ENCODE measurements at places on chromosomes 2 and 18. TPM values are rescaled to one million over a fixed set of nuclear protein-coding genes. Genes with fewer than 3 reads are reported as not detected.
A peak's percentile ranks its signal among the peaks of the same experiment; 100 is the strongest.

DNA sequence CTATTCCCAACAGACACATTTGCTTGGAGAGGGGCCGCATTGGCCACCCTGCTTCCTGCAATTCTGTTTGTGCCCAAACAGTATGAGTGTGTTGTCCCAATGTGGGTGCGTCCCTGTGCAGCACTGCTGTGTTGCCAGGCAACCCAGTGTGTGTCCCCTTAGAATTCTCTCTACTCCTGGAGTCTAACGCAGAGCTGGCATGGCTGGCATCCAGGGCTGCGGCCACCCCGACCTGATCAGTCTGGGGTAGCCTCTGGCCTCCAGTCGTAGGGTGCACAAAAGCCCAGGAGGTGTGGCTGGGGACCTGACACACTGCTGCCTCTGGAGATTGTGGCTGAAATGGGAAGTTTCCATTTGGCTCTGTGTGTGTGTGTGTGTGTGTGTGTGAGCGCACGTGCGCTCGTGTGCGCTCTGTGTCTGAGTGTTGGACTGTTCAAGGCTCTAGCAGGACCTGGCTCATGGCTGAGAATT lies 48.0 kb downstream of the TEX44 start:
- no peak for DNase-seq

GRCh38 chr2:159640176-159640575 lies 23.8 kb upstream of the BAZ2B start:
- no peak for DNase-seq

DNA sequence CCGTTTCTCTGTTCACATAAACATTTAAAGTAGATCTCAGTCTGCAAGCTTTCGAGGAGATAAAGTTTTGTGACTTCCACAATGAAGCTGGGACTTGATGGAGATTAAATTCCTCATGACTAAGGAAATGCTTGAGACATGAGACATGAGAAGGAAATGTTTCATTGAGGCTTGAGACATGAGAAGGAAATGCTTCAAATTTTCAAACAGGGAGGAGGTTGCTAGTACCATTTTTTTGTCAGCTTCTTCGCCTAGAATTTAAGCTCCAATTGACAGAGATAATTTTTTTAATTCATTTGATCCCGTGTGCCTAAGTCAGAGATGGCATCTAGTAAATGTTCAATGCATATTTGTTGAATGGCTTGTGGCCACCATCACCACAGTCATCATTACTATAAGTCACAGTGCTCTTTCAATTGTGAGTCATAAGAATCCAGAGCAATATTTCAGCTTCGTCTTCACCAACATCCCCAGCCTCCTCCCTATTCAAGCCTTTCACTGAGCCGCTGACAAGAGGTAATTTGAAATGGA lies 543 bp upstream of the MARCHF4 start:
- DNase-seq: no peak

DNA sequence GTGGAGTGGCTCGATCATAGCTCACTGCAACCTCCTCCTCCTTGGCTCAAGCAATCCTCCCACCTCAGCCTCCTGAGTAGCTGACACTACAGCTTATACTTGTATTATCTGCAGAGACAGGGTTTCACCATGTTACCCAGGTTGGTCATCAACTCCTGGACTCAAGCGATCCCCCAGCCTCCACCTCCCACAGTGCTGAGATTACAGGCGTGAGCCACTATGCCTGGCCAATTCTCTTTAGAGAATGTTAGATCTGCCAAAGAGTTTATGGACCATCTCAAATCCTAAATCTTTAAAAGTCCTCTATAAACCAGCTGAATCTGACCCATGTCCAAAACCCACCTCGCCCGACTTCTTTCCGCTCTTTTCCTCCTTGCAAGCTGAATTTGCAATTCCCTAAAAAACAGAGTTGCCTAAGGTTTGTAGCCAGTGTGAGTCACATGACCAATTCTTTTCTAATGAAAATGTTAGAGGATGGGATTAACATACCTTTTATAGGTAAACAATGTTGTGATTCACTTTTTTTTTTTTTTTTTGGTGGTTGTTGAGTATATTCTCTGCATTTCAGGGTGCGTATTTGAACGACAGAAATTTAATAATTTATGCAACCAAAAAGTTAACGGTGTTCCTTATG lies 2.4 kb upstream of the PMAIP1 start:
- DNase-seq: no peak

DNA sequence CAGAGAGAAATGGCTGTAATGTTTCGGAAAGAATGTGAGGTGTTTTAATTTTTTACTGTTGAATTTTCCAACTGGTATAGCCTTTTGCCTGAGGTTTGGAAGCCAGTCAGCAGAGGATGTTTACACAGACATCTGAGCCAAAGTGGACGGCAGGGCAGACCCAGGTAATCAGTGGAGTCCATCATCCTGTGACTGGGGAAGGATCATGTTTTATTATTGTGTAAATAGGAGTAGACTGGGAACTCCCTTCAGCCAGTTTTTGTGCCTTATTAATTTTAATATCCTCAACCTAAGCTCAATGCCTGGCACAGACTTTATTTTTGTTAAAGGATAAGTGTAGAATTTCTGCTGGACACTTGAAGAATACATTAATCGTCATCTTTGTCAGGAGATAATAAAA lies 142.0 kb upstream of the GAREM1 start:
- no peak for DNase-seq

DNA sequence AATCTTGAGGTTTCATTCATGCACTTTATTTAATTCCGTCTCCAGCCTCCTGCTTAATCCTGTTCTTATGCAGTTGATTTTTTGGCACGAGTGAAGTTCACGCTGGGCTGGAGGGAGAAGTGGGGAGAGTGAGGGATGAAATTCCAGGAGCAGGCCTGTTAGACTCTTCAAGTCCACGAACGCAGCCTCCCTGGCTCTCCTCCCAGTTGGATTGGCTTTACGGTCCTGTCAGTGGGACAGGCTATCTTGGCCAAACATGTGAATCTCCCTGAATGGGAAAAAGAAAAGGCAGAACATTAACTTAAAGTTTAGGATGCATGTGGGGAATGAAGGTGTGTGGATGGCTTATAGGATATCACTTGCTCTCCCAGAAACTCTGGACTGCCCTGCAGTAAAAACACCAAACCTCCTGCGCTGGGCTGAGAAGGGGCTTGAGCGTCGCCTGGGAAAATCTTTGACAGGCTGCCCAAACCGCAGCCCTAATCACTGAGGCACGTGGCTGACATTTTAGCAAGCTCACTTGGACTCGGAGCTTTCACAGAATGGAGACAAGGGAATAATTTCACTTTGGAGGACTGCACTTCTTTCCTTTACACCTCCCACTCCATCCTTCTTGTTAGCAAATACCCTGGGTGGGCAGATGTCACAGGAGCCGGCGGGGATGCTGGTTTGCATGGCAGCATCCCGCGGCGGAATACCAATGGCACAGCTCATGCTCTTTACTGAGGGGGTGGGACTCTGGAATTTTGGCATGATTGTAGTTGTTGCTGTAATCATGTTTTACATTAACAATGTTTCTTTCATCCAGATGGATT lies 93.9 kb downstream of the ACKR3 start:
- DNase-seq: no peak

DNA sequence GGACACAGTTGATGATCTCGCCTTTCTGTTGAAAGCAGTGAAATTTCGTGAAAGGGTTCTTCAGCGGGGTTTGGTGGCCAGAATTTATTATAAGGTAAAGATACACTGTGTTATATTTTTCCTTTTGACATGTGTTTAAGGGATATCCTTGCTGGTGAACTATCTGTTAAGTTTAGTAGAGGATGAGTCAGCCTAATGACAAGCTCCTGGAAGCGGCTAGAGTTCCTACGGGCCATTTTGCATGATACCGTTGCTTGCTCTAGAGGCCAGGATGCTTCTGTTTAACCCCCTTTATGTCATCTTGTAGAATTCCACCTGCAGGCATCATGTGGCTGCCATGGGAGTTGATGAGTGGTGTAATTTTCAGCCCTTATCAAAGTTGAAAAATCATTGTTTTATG lies 124.8 kb upstream of the BCL2L11 start:
- no peak for DNase-seq

GRCh38 chr18:44733069-44733753 lies 52.5 kb downstream of the SETBP1 start:
- peak; percentile 52 for DNase-seq

GRCh38 chr2:170680172-170680941 lies 34.8 kb upstream of the SP5 start:
- no peak for DNase-seq

GRCh38 chr18:35324926-35325655 lies 19.1 kb downstream of the ZNF24 start:
- DNase-seq: no peak

DNA sequence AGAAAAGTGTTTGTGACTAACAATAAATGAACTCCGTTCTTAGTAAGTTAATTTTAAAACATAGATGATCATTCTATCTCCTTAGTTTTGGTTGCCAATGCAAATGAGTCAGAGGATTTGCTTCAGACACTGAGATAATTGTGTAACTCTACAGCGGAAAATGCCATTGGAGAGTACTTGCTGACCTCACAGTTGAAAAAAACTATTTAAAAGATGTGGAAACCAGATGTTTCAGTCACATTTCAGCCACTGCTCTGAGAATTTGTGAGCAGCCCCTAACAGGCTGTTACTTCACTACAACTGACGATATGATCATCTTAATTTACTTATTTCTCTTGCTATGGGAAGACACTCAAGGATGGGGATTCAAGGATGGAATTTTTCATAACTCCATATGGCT lies at the start of gene TNFAIP6:
Gene TNFAIP6 (plus strand): TSS at position 234 of the 400 bp plus-strand sequence. CDS start 75 bp downstream, at position 309.
- no peak for DNase-seq

GRCh38 chr2:37205689-37206341 lies 9.5 kb downstream of the CEBPZOS start:
- no peak for DNase-seq

- no peak for DNase-seq
These were observed 118.1 kb upstream of the GCFC2 start for GRCh38 chr2:75828826-75829225.

DNA sequence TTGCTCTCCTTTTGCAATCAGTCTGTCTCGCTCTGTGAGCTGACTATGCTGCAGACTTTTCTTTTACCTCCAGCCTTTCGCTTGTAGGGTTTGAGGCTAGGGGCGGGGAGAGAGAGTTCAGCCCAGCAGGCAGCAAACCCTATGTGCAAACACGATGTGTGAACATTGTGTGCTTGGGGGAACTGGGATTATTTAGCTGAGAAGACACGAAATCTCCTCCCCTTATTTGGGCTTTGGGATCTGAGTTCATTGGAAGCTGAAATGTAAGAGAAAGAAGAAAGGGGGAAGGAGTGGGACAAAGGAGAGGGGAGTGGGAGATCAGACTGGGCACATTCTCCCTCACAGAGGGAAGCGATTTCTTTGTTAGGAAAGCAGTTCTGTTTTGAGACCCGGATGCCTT lies 189.6 kb upstream of the TNP1 start:
- no peak for DNase-seq

DNA sequence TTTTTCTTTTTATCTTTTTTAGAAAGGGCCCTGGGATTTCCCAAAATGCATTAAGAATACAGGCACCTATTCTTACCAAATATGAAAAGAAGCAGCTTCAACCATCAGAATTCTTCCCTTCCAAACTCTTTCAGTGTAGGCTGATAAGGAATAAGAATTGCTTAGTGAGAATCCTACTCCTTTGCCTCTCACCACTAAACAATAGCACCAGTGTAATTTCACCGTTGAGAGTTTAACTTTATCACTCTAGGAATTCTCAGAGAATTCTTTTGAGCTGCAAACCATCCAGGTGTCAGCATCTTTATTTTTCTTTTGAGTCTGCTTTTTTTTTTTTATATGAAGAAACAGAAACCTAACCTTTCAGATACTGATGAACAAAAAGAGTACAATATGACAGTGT lies 194.9 kb downstream of the RIT2 start:
- DNase-seq: no peak

DNA sequence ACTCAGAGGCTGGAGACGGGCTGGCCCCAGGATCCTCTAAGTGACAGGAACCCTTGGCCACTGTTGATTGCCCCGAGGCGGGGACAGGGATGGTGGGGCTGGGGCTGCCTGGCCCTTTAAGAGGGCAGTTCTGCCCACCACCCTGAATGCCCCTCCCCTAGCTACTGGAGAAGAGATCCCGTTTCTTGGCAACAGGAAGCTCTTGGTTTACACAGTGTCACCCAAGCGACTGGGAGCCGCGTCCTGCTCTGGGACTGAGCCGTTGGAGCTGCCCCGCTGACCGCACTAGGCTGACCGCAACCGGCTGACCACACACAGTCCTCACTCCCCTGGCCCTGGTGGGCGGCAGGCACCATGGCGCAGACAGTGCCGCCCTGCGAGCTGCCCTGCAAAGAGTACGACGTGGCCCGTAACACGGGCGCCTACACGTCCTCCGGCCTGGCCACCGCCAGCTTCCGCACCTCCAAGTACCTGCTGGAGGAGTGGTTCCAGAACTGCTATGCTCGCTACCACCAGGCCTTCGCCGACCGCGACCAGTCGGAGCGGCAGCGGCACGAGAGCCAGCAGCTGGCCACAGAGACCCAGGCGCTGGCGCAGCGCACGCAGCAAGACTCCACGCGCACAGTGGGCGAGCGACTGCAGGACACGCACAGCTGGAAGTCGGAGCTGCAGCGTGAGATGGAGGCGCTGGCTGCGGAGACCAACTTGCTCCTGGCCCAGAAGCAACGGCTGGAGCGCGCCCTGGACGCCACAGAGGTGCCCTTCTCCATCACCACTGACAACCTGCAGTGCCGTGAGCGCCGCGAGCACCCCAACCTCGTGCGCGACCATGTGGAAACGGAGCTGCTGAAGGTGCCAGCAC lies at the start of gene TEKT4:
Gene TEKT4 (plus strand): TSS at position 205 of the 862 bp plus-strand sequence. CDS start 150 bp downstream, at position 355.
- DNase-seq: no peak

- DNase-seq: no peak
These were observed 56.7 kb downstream of the SPTBN1 start for GRCh38 chr2:54512663-54513362.

GRCh38 chr2:8539743-8540551 lies 141.9 kb upstream of the ID2 start:
- DNase-seq: no peak

GRCh38 chr2:168519534-168520308 lies 63.6 kb downstream of the CERS6 start:
- no peak for DNase-seq

- DNase-seq: no peak
These were observed 14.8 kb downstream of the PLEKHM3 start for GRCh38 chr2:208010506-208010905.

DNA sequence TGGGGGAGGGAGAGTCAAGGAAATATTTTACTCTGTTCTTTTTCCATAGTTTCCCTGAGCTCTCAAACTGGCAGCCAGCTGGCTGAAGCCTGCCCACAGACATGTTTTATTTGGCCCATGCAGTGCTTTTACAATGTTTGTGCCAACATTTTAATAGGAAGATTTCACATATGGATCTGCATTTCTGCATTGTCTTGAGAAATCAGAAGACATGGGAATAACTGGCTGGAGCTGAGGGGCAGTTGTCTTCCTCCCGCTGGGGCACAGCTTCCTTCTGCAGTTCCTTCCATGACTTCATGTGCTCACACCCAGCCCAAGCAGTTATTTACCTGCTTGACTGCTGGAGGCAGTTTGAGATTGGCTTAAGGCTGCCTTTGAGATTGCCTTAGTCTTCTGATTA lies 74.4 kb downstream of the PLCL1 start:
- DNase-seq: no peak

The BOLA3 gene
- 135 TPM for total RNA-seq

The ACKR3 gene
- total RNA-seq: 3.4 TPM

The EFEMP1 gene
- total RNA-seq: not detected

The PFN4 gene
- total RNA-seq: not detected

The DCDC2C gene
- total RNA-seq: not detected

The POTEJ gene
- not detected for total RNA-seq

The BARD1 gene
- 33.3 TPM for total RNA-seq

The ARHGEF33 gene
- not detected for total RNA-seq

The SIX2 gene
- total RNA-seq: not detected

The ALPG gene
- total RNA-seq: not detected

The SNORC gene
- 2.1 TPM for total RNA-seq

The SP140 gene
- 78.3 TPM for total RNA-seq

The UGT1A9 gene
- total RNA-seq: not detected

The HOXD13 gene
- not detected for total RNA-seq

The PAIP2B gene
- 3.1 TPM for total RNA-seq

The SCN3A gene
- total RNA-seq: 0.07 TPM

Data from activated CD8-positive, alpha-beta T cell treated with anti-CD3 and anti-CD28 coated beads for 36 hours (primary cell).